ENCODE measurements at places on chromosomes 6 and 20.
A peak's percentile ranks its signal among the peaks of the same experiment; 100 is the strongest.

- peak; percentile 38 for DNase-seq
These were observed 77.1 kb upstream of the MAN1A1 start for GRCh38 chr6:119426619-119427018.

DNA sequence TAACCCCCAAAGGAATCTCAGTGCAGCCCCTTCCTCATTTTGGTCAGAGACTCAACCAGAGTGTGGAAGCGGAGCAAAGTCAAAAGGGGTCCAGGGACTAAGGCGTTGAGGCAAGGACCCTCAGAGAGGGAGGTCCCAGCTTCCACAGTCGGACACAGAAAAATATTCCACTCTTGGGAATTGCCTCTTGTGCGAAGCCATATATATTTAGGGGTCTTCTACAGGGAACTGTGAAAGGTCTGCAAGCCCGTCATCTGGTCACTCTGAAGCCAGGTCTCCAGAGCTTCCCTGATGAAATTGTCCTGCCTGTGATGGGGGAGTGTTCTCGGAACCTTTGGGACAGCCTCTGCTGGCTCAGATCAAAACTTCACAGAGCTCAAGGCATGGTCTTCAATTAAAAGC lies 160.8 kb downstream of the TBXT start:
- DNase-seq: no peak

DNA sequence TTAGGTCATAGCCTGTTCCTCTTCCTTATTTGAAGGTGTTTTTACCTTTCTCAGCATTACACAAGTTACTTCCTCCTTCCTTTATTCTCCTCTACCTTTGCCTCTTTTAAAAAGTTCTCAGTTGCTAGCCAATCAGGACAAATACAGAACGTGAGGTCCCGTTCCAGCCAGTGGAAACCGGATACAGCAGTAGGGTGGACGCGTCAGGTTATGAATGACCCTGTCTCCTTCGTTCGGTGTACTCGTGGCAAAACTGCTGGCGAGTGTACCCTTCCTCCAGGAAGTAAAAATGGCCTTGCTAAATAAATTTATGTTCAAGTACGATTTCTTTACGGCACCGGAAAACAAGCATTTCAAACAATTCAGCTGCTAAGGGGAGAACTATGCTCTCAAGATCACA lies 77.0 kb upstream of the MLN start:
- DNase-seq: no peak

GRCh38 chr6:128327890-128328289 lies 192.5 kb downstream of the PTPRK start:
- DNase-seq: no peak

GRCh38 chr20:63822276-63822696 lies 8.8 kb downstream of the ZBTB46 start:
- DNase-seq: no peak

DNA sequence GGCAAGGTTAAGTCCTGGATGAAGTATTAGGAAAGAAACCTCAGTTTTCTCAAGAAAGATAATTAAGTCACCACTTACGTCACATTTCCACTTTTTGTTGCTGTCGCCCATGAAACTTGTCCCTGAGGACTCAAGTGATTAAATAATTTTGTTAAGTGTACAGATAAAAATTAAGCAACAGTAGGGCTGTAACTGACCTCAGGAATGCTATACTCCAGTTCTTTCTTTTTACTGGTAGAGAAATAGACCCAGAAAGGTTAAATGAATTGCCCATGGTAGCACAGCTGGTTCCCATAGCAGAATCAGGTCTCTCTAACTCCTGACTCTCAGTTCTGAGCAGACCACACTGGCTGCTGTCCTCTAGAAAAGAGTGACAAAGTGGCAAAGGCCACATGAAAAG lies 54.5 kb downstream of the CLIC5 start:
- DNase-seq: no peak

DNA sequence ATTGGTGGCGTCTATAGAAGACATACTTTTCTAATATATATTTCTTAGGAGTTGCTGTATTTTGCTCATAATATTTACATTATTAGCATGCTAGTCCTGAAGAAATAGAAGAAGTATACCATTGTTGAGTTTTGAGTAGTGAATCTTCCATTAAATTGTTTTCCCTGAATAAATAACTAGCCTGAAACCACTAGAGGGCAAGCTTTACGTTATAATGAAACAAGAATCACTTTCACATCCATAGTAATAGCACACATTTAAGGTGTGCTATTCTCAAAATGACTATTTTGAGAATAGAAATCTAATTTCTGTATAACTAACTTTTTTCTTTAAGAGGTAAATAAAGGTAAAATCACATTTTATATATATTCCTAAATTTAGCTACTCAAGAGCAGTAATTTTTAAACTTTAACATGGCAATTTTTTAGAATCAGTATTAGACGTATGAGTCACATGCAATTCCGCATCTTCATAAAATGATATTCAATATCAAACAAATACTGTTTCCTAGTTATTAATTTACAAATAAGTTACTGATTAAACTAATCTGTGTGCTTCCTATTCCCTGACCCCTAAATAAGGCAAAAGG lies 213.2 kb upstream of the MANEA start:
- DNase-seq: no peak

DNA sequence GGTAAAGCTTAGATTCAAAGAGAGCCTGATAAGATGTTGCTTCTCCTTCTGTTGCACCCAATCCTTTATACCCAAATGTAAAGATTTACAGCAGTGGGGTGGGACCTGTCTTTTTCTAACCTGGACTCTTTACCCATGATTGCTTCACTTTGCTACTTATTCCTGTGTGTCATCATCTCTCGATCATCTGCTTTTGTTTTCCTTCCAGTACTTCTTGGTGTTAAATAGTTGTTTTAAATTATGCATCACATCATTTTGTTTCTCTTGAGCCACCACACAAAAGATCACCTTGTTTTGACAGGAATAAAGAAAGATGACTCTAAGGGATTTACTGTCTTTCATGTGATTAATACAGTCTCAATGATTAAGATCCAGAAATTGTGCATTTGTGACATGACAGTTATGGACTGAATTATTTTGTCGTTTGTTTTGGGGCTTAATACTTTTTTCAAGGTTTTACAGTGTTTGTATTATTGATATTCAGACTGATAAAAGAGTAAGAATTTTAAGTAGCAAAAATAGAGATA lies 123.1 kb downstream of the CDKAL1 start:
- DNase-seq: no peak

DNA sequence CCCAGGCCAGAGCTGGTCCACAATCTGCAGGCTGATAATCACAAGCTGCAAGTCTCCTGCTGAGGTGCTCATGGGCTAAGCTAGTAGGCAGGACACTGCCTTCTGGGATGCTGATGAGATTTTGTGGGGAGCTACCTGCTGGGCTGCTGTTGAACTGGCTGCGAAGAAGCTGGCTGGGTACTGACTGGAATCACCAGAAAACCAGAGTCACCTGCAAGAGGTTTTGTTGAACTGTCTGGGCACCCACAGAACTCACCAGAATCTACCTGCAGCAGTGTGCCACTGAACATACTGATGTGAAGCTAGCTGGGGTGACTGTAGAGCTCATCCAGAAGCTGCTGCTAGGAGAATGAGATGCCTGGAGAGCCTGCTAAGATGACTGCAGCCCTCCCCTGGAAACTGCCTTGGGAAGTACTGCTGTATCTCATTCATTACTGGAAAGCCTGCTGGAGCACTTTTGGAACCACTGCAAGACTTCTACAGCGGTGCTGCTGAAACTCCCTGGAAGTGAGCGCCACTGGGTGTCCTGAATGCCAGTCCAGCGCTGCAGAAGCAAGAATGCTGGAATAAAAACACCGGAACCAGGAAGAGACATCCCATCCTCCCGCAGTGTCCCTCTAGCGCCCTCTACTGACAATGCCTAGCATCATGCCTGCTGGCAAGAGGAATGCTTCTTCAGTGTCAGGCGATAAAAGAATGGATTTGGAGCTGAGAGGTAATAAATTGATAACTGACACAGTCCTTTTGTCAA lies 64.9 kb upstream of the ARHGAP18 start:
- no peak for DNase-seq

DNA sequence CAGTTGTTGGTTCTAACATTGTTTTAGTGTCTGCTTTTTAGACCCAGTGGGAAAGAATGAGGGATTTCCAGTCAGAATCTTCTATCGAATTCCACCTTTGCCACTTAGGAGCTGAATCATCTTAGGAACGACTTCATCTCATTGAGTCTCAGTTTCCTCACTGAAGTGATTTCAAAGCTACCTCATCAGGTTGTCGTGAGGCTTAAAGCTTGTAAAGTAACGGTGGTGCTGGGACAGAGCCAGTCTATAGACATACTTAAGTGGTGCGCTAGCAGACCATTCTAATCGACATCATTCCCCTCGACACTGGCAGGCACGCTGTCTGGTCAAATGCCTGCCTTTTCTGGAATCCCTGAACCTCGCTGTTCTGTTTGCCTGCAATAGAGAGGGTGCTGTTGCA lies 55.5 kb downstream of the TMEM170B start:
- DNase-seq: no peak

DNA sequence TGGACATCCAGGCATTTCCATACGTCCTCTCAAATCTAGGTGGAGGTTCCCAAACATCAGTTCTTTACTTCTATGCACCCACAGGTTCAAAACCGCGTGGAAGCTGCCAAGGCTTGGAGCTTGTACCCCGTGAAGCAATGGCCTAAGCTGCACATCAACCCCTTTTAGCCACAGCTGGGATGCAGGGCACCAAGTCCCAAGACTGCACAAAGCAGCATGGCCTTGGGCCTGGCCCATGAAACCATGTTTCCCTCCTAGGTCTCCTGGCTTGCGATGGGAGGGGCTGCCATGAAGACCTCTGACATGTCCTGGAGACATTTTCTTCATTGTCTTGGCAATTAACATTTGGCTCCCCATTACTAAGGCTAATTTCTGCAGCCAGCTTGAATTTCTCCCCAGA lies 88.9 kb upstream of the CBLN4 start:
- no peak for DNase-seq

- no peak for DNase-seq
These were observed 5.7 kb upstream of the NECAB3 start for GRCh38 chr20:33679758-33680485.

DNA sequence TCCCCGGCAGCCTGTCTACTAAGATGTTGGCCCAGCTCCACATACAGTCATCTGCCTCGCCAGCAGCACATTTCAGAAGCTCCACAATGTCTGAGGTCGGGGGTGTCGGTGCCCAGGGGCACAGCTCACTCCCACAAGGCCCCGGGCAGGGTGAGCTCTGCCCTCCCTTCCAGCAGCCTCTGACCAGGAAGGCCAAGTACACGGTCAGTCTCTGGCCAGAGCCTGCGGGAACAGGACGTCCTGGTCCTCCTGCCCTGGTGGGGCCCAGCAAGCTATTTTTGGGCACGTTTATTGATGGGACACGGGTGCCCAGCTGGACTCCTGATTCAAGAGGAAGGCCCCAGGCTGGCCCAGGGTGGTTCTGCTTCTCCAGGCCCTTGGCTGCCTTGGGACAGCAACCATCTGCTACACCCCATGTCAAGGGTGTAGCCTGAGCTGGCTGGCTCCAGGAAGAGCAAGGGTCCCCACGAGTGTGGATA lies 114.9 kb upstream of the PTPN1 start:
- no peak for DNase-seq

DNA sequence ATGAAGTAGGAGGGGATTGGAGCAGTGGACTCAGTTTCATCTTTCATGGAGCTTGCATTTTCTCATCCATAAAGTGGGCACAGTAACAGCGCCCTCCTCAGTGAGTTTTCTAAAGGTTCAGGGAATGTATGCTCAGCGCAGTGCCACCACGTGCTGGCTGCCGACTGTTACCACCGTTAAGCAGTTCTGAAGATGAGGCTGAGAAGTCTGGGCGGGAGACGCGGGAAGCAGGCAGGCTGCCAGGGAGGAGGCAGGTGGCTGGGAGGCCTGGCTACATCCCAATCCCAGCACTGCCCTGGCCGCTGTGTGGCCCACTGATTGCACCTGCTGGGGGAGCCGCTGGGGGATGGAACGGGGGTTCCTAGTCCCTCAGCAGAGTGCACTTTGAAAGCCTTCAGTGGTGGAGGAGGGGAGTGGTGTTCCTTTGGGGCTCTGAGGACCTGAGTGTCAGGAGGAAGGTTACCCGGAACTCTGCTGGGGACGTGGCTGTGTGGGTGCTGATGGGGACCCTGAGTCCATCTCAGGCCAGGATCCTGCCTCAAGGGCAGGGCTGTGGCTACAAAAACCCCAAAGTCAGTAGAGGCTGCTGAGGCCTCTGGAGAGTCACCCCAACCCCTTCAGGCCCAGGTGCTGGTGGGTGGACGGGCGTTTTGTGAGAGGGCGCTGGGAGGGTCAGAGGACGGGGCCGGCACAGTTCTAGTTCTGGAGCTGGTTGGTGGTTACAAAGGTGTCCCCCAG lies 28.0 kb upstream of the PHACTR3 start:
- DNase-seq: no peak

- DNase-seq: no peak
These were observed 20.2 kb downstream of the FBXL4 start for GRCh38 chr6:98927534-98927933.

- no peak for DNase-seq
These were observed 44.0 kb upstream of the PIM1 start for GRCh38 chr6:37125774-37126492.

DNA sequence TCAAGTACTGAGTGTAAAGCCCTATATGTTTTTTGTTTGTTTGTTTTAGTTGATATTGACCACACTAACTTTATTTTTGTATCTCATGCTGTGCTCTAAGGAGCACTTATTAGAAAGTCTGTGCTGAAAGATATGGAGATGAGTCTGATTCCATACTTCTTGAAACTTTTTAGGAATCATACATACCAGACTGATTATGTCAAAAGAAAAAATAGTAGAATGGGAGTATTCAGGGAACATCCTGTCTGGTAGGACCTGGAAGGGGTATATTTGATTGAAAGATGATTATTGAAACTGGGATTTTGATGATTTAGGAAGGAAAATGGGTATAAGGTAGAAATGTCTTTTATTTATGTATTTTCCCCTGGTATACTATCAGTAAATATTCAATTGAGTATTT lies 111.4 kb downstream of the QKI start:
- no peak for DNase-seq

DNA sequence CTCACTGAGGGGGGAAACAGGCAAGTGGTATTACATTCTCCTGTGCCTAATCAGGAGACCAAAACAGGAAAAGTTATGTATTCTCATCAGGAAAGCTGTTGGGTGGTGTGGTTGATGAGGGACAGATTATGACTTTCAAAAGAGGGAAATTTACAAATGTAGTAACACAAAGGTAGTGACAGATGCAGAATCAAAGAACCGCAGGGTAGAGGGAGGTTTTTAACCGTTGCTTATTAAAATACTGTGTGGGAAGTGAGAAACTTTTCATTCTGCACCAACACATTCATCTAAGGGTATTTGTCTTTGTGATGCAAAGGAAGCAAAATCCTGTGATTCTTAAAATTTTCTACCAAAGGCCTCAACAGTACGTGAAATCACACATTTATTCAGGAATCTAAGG lies 288.2 kb upstream of the MAN1A1 start:
- no peak for DNase-seq

DNA sequence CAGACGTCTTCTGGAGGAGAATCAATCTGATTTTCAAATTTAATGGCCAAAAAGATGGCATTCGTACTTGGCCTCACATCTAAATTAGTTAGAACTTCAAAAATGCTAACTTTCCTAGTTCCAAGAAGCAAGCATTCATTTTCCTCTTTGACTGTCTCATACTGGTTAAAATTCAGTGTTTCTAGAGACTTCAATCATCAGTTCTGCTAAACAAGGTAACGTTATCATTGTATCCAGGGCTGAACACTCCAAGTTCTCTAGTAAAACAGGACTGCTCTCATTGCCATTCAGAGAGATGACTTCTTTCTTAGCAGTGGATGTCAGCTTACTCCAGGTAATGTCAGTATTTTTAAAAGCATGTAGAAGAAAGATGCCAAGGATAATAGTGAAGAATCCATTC lies 34.6 kb upstream of the ENTPD6 start:
- no peak for DNase-seq
